Panc1 (cell line): ENCODE measurements at places on chromosomes 5 and 9. TPM values are rescaled to one million over a fixed set of nuclear protein-coding genes. Genes with fewer than 3 reads are reported as not detected.

Gene SLC1A3
- 0.13 TPM for total RNA-seq

Gene SLC45A2
- not detected for total RNA-seq

DNA sequence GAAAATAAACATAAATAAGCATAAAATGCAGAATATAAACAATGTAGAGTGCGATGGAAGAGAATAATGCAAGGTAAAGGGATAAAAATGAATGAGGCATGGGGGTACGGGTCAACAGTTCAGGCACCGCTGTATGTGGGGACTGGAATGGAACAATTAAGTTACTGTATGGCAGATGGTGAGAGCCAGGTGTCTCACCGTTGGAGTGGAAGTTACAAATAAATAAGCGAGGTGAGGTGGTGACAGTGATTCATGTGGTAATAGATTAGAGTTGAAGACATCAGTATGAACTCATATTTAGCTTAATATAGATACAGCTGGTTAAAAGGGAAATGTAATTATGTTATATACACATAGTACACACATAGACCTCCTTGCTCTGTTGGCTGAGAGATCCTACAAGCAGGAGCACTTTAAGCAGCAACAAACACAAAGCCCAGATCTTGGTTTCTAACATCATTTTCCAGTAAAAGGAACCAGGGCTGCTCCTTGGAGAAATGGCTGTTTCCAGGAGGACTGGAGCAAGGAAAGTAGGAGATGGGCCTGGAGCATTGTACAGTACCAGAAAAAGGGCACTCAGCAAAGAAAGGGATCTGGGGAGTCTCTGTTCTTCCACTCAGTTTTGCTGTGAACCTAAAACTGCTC is 2.4 kb upstream of the OMD start:
- no peak for DNase-seq

- no peak for DNase-seq
Observed at GRCh38 chr9:83061036-83061435, 1.9 kb downstream of the RASEF start.

DNA sequence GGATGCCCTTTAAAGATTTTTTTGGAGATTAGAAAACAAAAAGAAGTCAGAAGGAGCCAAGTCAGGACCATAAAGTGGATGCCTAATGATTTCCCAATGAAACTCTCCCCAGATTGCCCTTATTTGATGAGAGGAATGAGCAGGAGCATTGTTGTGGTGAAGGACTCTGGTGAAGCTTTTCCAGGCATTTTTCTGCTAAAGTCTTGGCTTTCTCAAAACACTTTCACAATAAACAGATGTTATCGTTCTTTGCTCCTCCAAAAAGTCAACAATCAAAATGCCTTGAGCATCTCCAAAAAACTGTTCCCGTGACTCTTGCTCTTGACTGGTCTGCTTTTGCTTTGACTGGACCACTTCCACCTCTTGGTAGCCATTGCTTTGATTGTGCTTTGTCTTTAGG is 121.8 kb downstream of the CAAP1 start:
- no peak for DNase-seq

- DNase-seq: no peak
Observed at GRCh38 chr9:133944746-133945135, 47.4 kb downstream of the VAV2 start.

GRCh38 chr9:32706725-32707100 is 71.2 kb upstream of the TAF1L start:
- DNase-seq: no peak

DNA sequence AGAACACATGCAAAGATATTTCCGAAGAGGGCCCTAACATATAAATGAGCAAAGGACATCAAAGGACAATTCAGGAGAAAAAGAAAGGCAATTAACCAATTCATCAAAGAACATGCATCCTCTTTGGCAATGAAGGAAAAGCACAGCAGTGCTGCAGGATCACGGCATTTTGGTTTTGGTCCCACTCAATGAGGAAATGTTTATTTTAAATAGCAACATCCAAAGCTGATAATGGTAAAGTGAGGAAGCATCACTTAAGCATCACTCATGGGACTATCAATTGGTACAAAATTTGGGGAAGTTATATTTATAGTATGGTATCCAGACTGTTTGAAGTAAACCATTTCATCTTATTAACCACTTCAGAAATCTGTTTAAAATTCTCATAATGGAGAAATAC is 5.5 kb upstream of the CXCL14 start:
- no peak for DNase-seq

DNA sequence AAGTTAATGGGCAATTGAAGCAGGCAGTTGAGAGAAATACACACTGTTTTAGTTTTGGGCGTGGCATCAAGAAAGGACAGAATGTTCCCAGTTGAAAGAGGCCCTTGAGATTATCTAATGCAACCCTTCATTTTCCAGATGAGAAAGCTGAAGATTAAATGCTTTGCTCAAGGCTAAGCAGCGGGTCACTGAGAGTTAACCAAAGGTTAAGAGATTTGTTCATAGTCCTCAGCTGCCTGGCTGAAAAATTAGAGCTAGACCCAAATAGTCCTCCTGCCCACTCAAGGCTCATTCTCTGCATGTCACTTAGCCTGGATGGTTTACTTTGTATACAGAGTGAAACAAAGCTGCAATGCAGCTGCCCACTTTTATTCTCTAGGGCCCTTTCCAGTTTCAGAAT is 46.7 kb upstream of the MAMDC2 start:
- DNase-seq: no peak

DNA sequence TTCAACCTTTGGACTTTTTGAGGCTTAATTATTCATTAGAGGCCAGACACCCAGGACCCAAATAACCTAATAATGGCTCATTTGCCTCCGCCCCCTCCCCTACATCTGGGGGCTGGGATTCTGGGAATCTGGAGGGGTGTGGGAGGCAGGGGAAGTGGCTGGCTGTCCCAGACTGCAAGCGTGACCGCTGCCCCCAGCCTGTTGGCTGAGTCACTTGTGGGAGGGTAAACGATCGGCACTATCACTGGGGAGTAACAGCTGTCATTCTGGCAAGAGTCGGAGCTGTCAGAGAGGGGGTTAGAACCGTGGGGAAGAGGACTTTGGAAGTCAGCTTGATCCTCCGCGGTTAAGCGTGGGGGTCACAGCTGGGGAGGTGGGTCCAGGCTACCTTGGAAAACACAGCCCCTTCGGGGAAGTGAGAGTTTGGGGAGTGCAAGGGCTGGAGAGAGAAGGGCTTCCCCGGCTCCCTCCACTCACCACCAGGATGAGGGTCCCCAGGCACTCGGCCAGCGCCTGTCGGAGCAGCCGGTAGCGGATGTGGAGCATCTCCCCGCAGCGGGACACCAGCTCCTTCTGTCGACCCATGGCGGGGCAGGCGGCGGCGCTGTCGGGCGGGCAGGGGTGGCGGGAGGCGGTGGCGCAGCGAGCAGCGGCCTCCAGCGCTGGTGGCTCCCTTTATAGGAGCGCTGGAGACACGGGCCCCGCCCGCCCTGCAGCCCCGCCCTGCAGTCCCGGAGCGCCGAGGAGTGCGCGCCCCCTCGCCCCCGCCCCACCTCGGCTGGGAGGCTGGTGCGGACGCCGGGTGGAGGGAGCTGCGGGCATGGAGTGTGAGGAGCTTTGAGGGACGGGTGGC is at the start of gene AQP3:
Gene AQP3, minus strand, starts transcription at position 648 of the 853 bp plus-strand sequence. Its CDS starts 63 bp downstream, at position 585.
- no peak for DNase-seq

GRCh38 chr5:93635991-93636390 is 53.0 kb downstream of the NR2F1 start:
- DNase-seq: no peak

GRCh38 chr9:136432591-136432990 is 7.1 kb downstream of the INPP5E start:
- no peak for DNase-seq

DNA sequence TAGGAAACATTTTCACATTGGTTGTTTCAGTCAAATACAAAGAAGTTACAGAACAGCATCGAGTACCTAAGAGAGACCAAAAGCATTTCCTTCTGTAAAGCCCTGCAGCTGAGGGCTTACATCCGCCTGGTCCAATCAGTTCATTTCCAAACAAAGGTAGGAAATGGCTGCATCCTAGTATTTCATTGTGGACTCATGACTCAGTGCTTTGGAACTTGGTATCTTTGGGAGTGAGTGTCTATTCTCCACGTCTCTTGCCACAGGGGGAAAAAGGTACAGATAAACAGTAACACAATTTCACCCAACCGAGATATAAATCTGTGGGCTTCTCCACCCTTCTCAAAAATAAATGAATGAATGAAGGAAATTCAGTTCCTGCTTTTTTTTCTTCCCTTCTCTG is 75.4 kb downstream of the NFIB start:
- no peak for DNase-seq

- DNase-seq: no peak
Observed at GRCh38 chr9:130034570-130034969, 8.4 kb downstream of the FNBP1 start.

- DNase-seq: no peak
Observed at GRCh38 chr5:133781436-133782225, 169.3 kb upstream of the FSTL4 start.

GRCh38 chr9:131028221-131028884 is 19.4 kb downstream of the LAMC3 start:
- no peak for DNase-seq

DNA sequence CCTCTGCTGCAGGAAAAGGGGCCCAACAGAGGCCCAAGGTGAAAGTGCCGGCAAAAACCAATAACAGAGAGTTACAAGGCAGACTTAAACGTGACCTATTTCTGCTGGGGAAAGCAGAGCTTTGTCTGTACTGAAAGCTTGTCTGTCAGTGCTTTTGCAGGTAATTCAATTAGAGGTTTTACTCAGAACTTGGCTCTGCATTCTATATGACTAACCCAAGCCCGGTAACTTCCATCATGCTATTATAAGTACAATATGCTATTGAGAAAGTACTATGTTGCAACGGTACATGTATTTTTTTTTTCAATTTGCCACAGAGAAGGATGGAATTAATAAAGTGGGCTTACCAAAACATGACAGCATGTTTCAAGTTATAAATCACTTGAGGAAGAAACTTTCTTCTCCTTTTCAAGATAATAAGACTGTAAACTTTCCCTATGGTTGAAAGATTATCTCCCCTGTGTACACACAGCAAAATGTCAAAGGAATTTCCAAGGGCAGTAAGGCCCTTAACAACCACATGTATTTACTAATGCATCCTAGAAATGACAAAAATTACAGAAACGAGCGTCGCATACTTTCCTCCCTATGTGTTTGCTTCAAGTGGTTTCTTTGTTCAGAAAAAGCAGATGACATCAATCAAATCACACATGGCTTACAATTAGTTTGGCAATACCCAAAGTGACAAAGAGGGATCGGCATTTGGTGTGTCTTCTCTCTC is 282.4 kb downstream of the EFNA5 start:
- DNase-seq: peak; percentile 65
